Activated CD4-positive, alpha-beta T cell treated with anti-CD3 and anti-CD28 coated beads, Interleukin-2, amount 10 ng/mL, durations not matched to agents 24 days and 14 days (primary cell): ENCODE measurements at places on chromosomes 3 and 15.
A peak's percentile ranks its signal among the peaks of the same experiment; 100 is the strongest.

DNA sequence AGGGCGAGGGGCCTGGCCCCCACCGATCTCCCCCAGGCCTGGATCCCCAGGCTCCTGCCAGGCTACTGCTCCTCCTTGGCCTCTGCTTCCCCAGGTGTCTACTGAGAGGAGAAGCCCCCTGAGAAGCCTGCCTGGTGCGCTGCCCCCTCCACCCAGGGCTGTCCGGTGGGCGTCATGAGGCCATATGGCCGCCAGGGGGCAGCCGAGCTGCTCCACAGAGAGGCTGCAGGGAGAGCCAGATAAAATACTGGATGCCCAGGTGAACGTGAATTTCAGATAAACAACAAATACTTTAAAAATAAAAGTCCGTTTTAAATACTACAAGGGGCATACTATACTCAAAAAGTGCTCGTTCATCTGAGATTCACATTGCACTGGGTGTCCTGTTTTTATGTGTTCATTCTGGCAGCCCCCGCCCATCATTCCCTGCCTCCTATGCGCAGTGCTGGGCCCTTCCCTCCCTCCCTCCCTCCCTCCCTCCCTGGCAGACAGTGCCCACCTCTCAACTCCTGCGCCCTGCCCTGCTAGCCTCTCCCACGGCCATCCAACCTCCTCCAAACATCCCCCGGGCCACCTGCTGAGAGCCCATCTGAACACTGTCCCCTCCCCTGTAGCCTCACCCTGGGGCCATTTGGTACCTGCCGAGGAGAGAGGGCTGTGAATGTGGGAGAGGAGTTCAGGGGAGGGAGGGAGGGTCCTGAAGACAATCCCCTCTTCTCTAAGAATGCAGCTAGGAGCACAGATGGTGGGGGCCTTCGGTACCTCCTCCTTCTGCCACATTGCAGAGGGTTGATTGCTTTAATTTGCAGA lies 29.6 kb downstream of the PSTPIP1 start:
- DNase-seq = peak; percentile 91
- H3K36me3 ChIP-seq = peaks cover 63% of the 10 kb centered on the region
- H3K4me1 ChIP-seq = peaks cover 52% of the 10 kb centered on the region
- no peaks in the 10 kb centered on the region for H3K27me3 ChIP-seq

GRCh38 chr3:33732394-33732793 lies 14.3 kb upstream of the CLASP2 start:
- peaks cover 9% of the 10 kb centered on the region for H3K27me3 ChIP-seq
- DNase-seq = peak; percentile 62
- H3K4me3 ChIP-seq = no peak overlapping the region
- no peak overlapping the region for H3K27ac ChIP-seq

DNA sequence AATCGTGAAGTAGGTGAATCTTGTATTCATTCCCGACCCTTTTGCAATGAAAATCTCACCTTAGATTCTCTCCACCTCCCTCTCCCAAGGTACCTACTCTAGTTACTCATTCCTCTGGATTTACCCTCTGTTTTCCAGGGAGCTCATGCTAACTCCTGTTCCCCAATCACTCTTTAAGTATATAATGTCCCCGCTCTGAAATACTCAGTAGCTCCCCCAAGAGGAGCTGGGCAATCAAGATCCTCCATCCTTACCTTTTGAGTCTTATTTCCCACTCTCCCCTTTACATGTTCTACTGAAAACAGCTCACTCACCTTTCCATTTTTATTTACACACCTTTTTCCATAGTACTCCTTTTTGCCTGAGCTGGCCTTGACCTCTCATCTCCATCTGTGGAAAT lies 599.9 kb downstream of the RBMS3 start:
- no peaks in the 10 kb centered on the region for H3K36me3 ChIP-seq
- no peak for DNase-seq
- H3K4me3 ChIP-seq = no peak overlapping the region
- no peaks in the 10 kb centered on the region for H3K27me3 ChIP-seq
- no peaks in the 10 kb centered on the region for H3K4me1 ChIP-seq

- H3K4me1 ChIP-seq = no peaks in the 10 kb centered on the region
- no peak for DNase-seq
- H3K27ac ChIP-seq = no peak overlapping the region
These were observed 17.5 kb upstream of the ALPK3 start for GRCh38 chr15:84799511-84800187.

DNA sequence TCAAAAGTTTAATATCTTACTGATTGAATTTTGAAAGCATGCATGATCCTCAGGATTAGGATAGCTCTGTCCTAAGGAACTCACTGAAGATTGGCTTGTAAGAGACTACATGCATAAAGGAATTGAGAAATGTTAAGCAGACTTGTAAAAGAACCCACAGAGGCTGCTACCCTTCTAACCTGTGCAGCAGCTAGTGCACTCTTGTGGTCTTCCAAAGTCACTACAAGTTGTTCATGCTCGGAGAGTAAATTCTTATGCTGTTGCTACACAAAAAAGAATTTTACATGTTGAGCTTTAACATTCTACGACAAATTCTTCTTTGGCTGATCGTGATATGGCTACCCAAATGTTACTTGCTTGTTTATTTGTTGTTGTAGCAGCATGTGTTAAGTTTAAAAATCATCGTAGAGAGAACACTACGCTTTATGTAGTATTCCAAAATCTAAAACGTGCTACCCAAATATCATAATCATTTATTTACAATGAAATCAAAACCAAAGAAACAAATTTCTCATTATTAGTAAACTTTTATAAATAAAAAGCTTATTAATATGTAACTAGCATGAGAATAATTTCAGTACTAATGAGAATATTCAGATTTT lies 55.0 kb downstream of the GOLIM4 start:
- no peaks in the 10 kb centered on the region for H3K27me3 ChIP-seq
- DNase-seq = no peak
- no peaks in the 10 kb centered on the region for H3K4me1 ChIP-seq
- no peak overlapping the region for H3K4me3 ChIP-seq

GRCh38 chr3:183210862-183211341 lies 42.2 kb upstream of the B3GNT5 start:
- H3K36me3 ChIP-seq = peaks cover 19% of the 10 kb centered on the region
- DNase-seq = no peak
- H3K4me1 ChIP-seq = peaks cover 20% of the 10 kb centered on the region
- peak overlapping the region; percentile 50 for H3K27ac ChIP-seq

- no peak overlapping the region for H3K27ac ChIP-seq
- H3K27me3 ChIP-seq = no peaks in the 10 kb centered on the region
- no peaks in the 10 kb centered on the region for H3K4me1 ChIP-seq
- H3K36me3 ChIP-seq = no peaks in the 10 kb centered on the region
- H3K4me3 ChIP-seq = no peak overlapping the region
- DNase-seq = no peak
These were observed 103.6 kb downstream of the OTOL1 start for GRCh38 chr3:161600173-161600572.
